ENCODE measurements at places on chromosomes 7 and 10. TPM values are rescaled to one million over a fixed set of nuclear protein-coding genes. Genes with fewer than 3 reads are reported as not detected.

LRRD1 gene
- 0.19 TPM for total RNA-seq

- DNase-seq: no peak
Measured at GRCh38 chr7:69219381-69219780, 378.9 kb upstream of the AUTS2 start.

DNA sequence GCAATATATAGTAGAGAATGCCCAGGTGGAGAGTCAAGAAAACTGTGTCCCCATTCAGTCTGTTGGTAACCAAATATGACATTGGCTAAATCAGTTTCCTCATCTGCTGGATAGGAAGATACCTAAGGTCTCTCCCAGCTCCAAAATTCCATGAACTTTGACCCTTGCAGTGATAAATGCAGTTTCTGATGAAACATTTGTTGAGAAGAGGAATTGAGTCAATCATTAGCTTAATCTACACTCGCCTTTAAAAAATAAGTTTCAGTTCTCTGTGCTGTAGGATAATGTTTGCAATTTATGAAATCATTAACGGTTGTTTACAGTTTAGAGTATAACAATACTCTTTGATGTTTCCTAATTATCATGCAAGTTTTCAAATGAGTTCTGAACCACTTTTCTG lies 38.0 kb upstream of the SLC25A13 start:
- no peak for DNase-seq

GRCh38 chr7:130008941-130009847 lies 42.0 kb downstream of the ZC3HC1 start:
- DNase-seq: no peak

DNA sequence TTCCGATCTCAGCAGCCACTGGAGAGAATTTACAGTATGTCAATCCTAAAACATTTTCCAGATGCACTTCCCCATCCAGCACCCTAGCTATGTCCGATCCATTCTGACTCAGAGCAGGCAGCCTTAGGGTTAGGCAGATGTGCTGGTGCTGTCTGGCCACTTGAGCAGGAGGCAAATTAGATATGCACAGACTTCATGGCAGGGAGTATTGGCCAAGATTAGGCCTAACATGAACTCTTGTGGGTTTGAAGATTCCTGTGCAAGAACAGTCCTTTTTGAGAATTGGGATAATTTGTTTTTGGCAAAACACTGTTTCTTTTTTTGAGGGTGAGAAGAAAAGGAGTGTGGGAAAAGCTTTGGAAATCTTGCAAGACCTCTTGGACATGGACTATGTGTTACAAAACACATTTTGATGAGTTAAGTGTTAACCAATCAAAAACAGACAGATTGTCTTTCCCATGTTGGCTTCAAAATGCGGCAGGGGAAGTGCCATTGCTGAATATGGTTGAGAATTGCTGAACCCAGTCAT lies 218.6 kb upstream of the INHBA start:
- DNase-seq: peak; percentile 72
